ENCODE measurements at places on chromosomes 5 and 9.

DNA sequence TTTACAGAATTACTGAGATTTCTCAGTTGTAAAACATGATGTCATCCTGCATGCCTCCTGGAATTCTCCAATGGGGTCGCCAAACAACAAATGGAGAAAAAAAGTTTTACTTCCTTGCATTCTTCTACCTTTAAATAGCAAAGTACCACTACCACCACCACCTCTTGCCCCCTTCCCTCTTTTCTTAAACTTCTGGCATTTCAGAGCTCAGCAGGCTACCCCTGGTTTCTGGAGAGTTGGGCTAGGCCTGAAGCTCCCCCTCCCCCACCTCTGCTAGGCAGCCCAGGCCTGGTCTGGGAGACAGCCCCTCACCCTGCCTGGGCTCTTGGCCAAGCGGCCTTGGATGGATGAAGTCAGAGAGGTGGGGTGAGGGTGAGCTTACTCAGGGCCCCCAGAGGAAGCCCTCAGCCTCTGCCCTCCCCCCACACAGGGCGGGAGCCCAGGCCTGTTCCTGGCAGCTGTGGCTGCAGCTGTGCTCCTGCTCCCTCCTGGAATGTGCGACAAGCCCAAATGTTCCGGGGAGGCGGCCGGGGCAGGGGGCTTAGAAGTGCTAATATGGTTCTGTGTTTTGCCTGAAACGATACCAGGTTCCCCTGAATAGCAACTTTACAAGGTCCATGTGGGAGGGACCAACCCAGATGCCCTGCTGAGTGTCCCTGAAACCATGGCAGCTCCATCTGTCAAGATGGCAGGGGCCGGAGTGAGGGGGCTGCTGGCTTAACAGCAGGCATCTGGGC is 6.0 kb upstream of the CCIN start:
- no peak for DNase-seq

GRCh38 chr5:119275601-119276173 is 80.1 kb upstream of the TNFAIP8 start:
- DNase-seq, result no peak

- DNase-seq, result no peak
Measured at GRCh38 chr5:65699338-65699737, 22.6 kb downstream of the SGTB start.

DNA sequence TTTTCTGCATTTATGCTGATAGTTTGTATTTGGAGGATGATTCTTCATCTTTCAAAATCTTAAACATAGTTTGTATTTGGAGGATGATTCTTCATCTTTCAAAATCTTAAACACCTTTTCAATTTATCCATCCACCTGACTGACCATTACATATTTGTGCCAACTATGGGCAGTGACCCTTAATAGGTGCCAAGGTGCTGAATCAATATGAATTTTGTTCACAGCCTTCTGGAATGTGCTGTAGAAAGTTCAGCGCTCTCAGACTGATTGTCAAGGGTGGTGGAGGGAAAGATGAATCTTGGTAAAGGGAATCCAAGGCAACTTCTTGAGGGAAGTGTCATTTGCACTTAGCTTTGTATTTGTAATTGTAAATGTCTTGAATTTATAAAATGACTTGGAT is 18.1 kb downstream of the ZNF618 start:
- no peak for DNase-seq

DNA sequence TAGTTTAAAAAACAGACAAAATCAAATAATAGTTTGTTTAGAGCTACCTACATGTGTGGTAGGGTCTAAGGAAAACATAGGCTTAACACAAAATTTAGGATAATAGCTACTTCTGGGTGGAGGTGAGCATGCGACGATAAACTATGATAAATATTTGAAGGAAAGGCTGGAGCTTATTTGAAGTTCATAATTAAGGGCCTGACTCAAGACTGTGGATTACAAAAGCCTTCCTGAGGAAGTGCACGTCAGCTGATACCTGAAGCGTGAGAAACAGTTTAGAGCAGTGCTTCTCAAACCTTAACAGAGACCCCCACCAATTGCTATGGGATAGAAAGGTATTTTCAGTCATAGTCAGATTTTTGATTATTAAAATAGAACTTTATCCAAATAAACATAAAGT is 20.4 kb upstream of the UBLCP1 start:
- no peak for DNase-seq

GRCh38 chr5:82858151-82859025 is 218.8 kb downstream of the TMEM167A start:
- no peak for DNase-seq

DNA sequence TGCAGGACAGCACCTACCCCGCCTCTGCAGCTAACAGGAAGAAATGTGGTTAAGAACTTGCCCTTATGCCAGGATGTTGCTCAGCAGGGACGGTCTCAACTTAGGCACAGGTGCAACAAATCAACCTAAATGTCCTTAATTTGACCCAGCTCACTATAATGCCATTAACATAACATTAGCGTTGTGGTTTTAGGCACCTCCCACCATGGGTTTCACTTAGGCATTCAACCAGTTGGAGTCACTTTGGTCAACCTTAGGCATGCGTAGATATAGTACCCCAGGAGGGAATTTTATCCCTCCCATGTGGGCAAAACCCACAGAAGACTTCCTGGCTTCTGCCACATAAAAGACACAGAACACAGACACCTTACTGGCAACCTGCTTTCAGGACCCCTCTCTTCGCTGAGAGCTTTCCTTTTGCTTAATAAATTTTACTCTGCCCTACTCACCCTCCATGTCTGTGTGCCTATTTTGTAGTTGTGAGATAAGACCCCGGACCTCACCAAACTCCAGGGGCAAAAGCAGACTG is 8.7 kb upstream of the ERAP1 start:
- DNase-seq, result no peak

GRCh38 chr9:78707080-78707479 is 410.2 kb downstream of the PSAT1 start:
- DNase-seq, result no peak

GRCh38 chr5:53994148-53994547 is 316.2 kb downstream of the ARL15 start:
- DNase-seq, result no peak

DNA sequence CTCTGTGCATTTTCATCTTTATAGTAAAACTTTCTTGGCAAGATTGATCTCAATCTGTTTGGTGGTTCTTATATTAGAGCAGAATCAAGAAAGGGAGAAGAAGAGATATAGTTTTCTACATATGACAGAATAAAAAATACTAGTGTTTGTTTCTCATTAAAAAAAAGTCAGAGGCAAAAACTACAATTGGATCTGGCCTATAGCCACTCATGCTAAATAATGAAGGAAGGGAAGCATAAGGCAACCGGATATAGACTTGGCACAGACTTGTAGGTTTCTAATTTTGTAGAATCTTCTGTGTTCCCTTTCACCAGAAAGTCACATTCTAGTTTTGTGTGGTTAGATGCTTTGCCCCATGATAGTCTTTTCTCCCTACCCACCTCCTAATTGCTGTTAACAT is 306.2 kb downstream of the PIK3R1 start:
- no peak for DNase-seq

GRCh38 chr5:61416010-61416409 is 84.0 kb downstream of the ZSWIM6 start:
- no peak for DNase-seq

DNA sequence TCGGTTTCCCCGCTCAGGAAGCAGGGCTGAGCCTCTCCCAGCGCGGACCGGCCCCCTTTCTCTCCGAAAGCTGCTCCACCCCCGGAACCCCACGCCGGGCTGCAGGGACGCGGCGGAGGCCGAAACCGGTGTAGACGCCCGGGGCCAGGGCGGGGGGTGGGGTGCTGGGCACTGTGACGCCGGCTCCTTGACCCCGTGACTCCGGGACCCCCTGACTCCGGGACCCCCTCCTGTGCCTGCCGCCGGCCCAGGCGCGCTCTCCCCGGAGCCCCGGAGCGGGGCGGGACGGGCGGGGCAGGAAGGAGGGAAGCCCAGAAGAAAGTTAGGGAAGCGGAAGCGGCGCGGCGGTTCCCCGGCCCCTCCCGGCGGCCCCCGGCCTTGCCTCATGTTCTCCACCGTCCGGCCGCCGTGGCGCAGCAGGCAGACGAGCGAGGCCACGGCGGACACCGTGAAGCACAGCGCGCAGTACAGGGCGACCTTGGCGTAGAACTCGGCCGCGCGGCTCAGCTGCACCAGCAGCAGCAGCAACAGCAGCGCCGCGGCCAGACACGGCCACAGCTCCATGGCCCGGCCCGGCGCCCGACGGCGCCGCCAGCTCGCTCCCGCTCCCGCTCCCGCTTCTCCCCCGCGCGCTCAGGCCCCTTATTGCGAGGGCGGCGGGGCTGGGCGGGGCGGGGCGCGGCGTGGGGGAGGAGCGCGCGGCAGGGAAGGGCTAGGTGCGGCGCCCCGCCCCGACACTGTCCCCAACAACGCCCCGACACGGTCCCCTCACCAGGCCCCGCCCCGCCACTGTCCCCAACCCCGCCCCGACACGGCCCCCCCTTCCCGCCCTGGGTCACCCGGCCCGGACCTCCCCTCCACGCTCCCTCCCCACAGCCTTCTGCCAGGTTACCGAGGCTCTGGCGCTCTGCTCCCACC is at the start of gene AGPAT2:
AGPAT2 (minus strand) TSS at position 664 of the 918 bp plus-strand sequence; CDS start at position 564, 100 bp downstream.
- DNase-seq, result no peak

GRCh38 chr9:113690055-113690740 is 185.9 kb upstream of the ZNF618 start:
- no peak for DNase-seq

- no peak for DNase-seq
Measured at GRCh38 chr5:57725658-57726504, 243.3 kb upstream of the ACTBL2 start.

- DNase-seq, result no peak
Measured at GRCh38 chr5:179296150-179296821, 49.0 kb downstream of the ADAMTS2 start.

GRCh38 chr5:87777877-87778276 is 365.1 kb upstream of the CCNH start:
- no peak for DNase-seq

DNA sequence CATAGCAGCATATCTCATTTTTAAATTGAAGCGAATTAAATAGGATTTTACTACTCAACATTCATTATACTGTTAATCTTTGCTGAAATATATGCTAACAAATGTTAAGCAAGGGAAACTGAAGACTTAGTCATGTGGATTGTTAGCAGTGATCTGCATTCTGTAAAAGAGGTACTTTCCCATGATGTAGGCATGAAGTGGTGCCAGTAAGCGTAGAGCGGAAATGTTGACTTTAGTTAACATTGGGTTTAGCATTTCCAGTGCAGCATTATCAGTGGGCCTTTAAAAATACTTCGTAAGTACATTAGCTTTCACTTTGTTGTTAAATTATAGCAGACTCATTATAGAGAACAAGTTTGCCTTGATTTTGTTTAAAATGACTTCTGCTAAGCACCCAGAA is 130.3 kb downstream of the CDC42SE2 start:
- no peak for DNase-seq
